ENCODE measurements at places on chromosomes 3 and 15.

DNA sequence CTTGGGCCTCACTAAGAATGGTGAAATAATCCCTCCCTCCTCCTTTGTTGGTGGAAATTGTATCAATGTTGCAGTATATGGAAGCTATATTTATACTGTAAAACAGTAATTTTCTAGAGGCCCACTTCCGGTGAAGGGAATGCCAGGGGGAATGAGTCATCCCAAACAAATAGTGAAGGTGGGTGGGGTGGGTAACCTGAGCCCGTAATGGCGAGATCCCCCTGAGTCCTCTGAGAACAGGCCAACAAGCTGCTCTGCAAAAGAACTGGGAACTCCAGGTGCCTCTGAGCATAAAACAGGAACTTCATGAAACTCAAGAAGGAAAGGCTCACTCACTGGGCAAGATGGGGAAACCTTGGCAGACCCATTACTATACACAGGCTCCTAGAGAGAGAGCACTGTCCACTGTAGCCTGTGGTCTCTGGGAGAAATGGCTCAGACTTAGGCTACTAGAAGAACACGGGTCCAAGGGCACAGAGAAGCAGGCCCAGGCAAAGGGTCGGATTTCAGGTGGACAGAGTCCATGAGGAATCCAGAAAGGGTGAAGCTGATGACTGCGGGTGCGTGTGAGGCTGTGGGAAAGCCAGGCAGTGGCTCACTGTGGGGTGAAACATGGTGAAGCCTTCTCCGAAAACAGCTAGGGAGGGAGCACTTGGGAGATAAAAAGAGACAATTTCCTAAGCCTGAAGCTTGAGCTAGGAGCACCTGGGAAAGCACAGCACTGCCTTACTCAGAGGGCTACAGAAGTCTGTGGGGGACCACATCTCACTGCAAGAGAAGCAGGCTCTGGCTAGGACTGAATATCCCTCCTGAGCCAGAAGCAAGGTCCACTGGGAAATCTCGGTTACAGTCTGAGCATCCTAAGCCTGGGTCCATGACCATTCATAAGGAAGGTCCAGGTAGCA, 19.8 kb downstream of the LARP6 start:
- DNase-seq, result peak; percentile 60

- peak; percentile 72 for DNase-seq
Observed at GRCh38 chr3:69012100-69012799, 1.2 kb downstream of the EOGT start.

GRCh38 chr15:29054171-29055045, 168.6 kb downstream of the APBA2 start:
- DNase-seq, result no peak

DNA sequence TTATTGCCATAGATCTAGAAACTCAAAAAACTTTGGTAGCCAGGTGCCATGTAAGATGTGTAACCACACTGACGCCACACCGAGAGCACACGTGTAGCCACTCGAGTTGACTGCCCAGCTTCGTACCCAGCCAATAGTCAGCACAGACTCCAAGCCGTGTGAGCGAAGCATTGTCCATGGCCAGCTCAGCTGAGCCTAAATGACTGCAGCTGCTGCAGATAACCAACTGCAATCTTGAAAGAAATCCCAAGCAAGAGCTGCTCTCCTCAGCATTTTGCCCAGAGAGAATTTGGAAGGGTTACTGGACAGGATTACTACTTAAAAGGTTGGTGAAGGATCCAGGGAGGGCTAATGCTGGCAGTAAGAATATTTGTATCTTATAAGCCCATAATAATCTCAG, 193.0 kb upstream of the THRB start:
- no peak for DNase-seq

GRCh38 chr3:100087198-100087597, 27.1 kb downstream of the FILIP1L start:
- peak; percentile 84 for DNase-seq

GRCh38 chr3:2938711-2939110, 171.5 kb downstream of the IL5RA start:
- no peak for DNase-seq

DNA sequence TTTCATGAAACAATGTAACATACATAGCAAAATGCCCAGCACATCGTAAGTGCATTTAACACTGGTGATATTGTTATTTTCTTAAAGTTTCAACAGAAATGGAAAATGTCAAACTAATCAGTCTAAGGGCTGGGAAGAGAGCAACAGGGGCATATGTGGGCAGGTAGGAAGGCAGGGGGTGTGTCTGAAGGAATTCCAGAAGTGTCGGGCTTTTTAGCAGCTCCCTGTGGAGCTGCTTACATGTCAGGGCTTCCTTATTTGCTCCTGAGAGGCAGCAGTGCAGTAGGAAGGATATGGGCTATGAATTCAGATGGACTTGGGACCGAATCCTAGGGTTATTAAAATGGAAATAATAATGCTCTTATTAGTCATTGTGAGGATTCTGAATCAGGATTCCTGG, 311.6 kb downstream of the CLSTN2 start:
- DNase-seq, result no peak

GRCh38 chr15:74395319-74396145, 28.1 kb upstream of the CYP11A1 start:
- DNase-seq, result no peak

DNA sequence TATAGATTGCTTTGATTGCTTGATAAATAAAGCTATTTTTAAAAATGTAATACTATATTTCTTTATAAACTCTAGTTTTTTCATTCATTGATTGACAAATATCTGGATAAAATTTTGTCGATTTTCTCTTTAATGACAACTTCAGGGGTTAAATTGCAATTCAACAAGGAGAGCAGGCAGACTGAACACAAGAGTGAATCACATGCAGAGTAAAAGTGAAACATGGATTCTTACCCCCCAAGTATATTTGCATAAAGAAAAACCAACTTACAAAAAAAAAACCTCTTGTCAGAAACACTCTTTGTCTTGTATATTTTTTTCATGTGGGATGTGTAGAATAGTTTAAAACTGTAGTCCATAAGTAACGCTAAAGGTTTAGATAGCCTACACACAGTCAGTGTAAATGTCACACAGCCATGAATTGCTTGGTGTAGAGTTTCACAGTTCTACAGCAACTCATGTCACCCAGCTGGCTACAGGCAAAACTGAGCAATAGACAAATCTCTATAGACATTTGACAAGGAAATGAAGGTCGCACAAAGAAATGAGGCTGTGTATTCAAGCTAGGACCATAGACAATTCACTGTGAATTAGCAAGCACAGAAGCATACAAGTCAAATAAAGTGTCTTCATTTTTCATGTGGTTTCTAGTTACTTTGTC, 141.6 kb downstream of the THRB start:
- DNase-seq, result no peak

GRCh38 chr15:92149029-92149428, 244.7 kb upstream of the ST8SIA2 start:
- DNase-seq, result peak; percentile 85

- no peak for DNase-seq
Observed at GRCh38 chr15:101093958-101094357, 157.9 kb downstream of the CHSY1 start.

DNA sequence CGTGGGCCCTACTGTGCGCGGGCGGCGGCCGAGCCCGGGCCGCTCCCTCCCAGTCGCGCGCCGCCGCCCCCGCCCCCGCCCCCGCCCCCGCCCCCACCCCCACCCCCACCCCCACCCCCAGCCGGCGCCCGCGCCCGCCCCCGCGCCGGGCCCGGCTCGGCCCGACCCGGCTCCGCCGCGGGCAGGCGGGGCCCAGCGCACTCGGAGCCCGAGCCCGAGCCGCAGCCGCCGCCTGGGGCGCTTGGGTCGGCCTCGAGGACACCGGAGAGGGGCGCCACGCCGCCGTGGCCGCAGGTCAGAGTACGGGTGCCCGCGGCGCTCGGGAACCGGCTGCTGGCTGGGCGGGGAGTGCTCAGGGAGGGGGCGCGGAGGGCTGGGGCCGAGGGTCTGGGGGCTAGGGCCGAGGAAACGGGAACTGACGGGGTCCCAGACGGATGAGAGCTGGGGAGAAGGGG, 1.1 kb upstream of the PPARG start:
- no peak for DNase-seq

DNA sequence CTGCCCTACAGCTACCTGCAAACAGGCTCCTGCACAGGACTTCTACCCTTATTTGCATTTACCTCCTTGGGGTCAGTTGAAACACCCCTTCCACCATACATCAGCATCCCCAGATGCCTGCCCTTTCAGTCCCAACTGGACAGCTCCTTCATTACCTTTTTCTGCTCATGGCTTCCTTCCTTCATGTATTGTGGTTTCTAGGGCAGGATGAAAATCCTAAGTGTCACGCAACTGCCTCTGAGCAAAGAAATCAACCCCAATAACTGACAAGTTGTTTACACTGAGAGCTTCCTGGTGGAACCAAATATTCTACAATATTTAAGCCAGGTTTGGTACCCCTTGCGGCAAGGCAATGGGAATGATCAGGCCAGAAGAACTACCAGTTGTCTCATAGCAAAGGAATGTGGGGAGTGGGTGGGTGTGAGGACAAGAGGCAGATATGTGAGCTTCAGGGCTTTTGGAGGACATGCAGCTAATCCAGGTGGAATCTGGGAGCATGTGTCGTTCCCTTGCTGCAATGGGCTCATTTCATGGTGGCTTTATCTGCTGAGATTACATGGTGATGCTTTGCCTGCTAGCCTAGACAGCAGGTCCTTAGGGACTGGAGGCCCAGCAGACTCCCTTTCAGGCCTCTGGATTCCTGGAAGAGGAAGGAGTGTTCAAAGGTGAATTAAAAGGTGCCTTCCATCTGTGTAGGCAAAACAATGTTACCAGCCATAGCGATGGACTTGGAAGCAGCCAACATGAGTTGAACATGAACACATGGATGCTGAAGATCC, 34.9 kb downstream of the PPCDC start:
- DNase-seq, result no peak

- no peak for DNase-seq
Observed at GRCh38 chr3:138468886-138469285, 34.5 kb downstream of the ESYT3 start.

DNA sequence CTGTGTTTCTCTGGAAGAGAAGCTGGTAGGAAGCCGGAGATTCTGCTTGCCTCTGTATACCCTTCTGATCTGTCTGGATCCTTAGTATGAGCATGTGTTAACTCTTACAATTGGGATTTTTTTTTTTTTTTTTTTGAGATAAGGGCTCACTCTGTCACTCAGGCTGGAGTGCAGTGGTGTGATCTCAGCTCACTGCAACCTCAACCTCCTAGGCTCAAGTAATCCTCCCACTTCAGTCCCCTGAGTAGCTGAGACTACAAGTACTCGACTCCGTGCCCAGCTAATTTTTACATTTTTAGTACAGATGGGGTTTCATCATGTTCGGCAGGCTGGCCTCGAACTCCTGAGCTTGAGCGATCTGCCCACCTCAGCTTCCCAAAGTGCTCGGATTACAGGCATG, 44.5 kb downstream of the RPN1 start:
- DNase-seq, result no peak

GRCh38 chr3:31086148-31086547, 191.7 kb upstream of the GADL1 start:
- no peak for DNase-seq

DNA sequence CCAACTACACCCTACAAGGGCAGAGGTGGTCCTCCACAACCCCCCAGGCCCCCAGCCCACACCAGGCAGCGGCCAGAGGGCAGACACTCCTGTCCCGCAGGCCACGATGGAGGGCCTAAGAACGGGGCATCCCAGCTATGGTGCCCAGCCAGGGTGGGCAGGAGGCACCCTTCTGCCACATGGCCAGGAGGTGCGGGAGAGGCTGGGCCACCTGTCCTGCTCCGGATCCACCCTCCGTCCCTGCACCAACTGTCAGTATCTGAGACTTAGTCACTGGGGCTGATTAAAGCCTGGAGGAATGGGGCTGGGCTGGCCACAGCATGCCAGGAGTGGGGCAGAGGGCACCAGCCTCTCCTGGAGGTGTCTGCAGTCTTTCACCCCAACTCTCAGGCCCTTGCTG, 37.9 kb downstream of the TNK2 start:
- peak; percentile 15 for DNase-seq

DNA sequence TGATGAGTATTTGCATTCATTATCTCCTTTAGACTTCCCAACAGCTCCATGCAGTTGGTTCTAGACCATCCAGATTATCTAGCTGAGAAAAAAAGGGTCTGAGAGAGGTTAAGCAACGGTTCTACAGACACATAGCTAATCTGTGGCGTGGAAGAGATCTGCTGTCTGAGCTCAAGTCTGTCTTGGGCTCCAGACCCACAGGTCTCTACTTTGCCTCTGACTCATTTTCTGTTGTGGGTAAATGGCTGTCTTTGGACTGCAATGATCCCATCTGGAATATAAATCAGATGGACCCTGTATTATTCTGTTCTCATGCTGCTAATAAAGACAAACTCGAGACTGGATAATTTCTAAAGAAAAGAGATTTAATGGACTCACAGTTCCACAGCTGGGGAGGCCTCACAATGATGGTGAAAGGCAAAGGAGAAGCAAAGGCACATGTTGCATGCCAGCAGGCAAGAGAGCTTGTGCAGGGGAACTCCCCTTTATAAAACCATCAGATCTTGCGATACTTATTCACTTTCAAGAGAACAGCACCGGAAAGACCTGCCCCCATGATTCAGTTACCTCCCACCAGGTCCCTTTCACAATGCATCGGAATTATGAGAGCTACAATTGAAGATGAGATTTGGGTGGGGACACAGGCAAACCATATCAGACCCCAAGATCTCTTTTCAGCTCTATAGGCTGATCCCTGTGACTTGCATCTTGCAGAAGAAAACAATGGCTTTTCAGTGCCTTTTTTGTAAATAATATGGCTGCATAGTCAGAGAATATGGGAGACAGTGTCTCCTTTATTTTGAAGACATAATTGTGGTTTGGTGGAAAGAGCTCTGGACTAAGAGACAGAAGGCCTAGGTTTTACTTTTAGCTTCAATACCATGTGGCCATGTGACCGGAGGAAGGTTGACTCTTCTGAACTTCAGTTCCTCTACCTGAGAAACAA, 24.7 kb downstream of the CEMIP start:
- DNase-seq, result no peak

DNA sequence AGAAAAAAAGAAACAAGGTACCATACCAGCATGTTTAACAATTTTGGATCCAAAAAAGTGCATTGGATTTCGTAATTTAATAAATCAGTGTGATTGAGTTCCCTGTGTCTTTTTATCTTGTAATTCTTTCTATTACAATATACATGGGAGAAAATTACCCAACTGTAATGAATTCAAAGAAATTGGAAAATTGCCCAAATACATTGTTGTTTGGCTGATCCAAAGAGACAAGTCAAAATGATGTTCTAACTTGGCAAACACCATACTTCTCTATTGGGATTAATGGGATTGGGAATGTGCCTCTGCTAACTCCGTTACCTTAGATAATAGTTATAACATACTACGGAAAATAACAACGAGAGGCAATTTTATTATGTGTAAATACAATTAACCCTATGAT, 1097.1 kb downstream of the ROBO1 start:
- DNase-seq, result no peak

GRCh38 chr3:17557749-17558463, 184.5 kb downstream of the TBC1D5 start:
- DNase-seq, result no peak

DNA sequence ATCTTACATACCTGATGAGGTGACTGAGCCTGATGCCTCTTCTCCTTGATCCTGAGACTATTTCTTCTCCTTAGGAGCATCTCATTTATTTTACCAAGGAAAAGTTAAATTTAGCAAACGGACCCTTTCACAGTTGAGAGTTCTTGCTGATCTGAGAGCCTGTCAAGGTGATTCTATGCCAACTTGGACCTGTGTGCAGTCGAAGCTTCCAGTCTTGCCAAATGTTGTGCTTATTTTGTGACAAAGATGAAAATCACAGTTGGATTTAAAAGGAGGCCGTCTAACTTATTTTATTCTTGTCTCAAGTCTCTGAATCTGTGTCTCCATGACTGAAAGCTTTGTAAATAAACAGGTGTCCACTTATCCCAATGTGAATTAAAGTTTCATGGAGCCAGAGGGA, 296.3 kb upstream of the EPHA3 start:
- no peak for DNase-seq

- DNase-seq, result peak; percentile 72
Observed at GRCh38 chr15:51931638-51932037, 39.9 kb downstream of the LEO1 start.

Data from fibroblast of mammary gland (primary cell).